Stimulated activated CD4-positive, alpha-beta T cell treated with anti-CD3 and anti-CD28 coated beads, Interleukin-2, amount 100 ng/mL, for 24 hours (primary cell): ENCODE measurements at places on chromosomes 2 and 18.

DNA sequence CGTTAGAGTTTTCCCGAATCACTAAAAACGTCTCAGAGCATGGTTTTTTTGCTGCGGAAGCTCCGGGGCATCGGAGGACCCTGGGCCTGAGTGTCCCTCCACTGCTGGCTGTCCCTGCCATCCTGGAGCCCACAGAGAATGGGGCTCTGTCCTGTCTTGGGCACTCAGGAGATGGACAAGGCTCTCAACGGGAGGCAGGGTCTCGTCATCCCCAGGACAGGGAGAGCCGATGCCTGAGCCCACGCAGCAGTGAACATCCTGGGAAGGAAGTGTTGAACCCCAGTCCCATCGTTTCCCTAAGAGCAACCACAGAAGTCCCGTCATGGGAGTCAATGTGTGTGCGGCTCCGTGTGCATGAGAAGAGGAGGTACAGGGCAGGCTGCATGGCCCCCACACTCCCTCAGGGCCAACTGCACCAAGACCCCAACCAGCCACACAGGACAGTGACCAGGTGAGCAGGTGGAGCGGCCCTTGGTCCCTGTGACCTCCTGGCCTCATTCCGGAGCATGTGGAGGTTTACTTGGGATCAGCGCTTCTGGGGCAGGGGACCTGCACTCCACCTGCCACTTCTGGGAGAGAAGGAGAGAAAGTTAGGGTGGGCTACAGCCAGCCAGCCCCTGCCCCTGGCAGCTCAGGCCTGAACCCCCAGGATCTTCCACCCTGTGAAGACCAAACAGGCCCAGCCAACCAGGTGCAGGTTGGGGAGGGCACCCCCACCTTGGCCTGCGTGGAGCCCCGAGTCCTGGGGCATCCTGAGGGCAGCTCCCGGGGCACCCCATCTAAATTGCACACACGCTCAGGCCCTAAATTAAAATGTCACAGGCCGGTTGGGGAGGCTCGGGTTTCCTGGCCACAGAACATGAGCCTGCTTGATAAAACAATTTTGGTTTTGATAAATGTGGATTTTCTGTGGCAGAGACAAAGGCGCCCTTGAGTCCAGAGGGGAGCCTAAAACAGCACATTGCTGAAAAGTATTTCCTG, 3.1 kb upstream of the SNED1 start:
- no peak for DNase-seq

- DNase-seq: no peak
Measured at GRCh38 chr2:72914206-72914559, 3.1 kb upstream of the EMX1 start.

DNA sequence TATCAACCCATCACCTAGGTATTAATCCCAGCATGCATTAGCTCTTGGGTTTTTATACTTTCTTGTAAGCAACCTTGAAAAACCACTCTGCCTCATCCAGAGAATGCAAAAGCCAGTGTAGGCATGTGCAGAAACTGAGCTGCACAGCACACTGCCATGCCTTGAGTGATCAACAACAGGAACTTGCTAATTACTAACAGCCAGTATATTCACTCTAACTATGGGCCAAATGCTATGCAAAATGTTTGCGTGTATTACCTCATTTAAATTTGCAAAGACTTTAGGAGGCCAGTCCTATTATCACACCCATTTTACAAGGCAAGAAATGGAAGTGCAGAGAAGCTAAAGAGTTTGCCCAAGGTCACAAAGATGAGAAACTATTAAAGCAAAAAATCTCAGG, 169.8 kb downstream of the PID1 start:
- no peak for DNase-seq

DNA sequence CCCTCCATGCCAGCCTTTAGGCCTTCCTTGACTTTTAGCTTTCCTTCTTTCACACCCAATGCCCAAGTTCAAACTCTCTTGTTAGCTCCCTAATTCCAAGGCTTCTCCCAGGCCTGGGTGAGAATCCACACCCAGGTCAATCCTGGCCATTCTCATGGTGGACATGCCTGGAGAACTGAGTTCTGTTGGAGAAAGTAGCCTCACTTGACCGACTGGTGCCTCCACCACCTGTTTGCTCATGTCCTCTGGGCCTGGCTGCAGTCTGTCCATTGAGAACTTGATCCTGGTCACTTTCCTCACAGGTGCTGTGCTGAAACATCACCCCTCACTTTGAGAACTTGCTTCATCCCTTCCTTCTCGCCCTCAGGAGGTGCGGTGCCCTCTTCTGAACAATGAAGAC, 189.1 kb upstream of the TWIST2 start:
- no peak for DNase-seq

- DNase-seq: peak; percentile 51
Measured at GRCh38 chr18:48868468-48869466, 82.0 kb downstream of the SMAD7 start.

DNA sequence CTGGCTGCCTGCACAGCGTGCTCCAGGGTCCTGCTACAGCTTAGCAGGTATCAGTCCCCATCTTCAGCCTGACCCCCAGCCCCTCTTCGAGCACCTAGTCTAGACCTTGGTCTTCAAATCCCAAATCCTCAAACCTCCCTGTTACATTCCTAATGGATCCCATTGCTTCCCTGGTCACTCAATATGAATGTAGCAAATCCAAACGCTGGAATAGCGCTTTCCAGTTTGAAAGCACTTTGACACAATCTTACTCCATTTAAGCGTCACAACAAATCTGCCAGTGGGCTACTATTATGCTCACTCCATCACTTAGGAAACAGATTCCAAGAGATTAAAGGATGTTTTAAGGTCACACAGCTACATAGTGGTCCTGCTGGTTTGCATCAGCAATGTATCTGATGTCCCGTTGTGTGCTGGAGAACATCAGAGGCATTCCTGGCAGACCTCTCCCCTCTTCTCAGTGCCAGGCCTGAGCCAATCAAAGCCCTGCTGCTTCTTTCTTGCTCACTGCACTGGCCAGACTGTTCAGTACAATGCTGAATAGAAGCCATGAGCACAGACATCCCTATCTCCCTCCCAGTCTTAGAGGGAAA, 11.1 kb upstream of the INO80C start:
- no peak for DNase-seq

DNA sequence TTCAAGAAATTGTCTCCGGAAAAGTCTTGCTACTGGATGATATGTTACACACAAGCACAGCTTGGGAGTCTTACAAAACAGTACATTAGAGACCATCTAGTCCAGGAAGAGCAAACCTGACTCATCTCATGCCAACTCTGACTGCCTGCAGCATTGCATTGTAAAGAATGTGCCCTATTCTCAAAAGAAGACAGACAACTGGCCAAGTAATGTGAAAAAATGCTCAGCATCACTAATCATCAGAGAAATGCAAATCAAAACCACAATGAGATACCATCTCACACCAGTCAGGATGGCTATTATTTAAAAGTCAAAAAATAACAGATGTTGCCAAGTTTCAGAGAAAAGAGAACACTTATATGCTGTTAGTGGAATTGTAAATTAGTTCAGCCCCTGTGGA, 42.7 kb upstream of the GORASP2 start:
- DNase-seq: no peak

DNA sequence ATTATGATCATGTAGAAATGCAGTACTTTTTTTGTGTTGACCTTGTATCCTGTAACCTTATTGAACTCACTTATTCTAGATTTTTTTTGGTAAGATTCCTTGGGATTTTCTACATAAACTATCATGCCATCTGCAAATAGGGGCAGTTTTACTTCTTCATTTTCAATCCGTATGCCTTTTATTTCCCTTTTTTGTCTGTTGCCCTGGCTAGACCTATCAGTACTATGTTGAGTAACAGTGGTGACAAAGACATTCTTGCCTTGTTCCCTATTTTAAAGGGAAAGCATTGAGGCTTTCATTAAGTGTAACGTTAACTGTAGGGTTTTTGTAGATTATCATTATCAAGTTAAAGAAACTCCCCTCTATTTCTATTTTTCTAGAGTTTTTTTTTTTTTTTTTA, 92.3 kb downstream of the LYPD1 start:
- no peak for DNase-seq

DNA sequence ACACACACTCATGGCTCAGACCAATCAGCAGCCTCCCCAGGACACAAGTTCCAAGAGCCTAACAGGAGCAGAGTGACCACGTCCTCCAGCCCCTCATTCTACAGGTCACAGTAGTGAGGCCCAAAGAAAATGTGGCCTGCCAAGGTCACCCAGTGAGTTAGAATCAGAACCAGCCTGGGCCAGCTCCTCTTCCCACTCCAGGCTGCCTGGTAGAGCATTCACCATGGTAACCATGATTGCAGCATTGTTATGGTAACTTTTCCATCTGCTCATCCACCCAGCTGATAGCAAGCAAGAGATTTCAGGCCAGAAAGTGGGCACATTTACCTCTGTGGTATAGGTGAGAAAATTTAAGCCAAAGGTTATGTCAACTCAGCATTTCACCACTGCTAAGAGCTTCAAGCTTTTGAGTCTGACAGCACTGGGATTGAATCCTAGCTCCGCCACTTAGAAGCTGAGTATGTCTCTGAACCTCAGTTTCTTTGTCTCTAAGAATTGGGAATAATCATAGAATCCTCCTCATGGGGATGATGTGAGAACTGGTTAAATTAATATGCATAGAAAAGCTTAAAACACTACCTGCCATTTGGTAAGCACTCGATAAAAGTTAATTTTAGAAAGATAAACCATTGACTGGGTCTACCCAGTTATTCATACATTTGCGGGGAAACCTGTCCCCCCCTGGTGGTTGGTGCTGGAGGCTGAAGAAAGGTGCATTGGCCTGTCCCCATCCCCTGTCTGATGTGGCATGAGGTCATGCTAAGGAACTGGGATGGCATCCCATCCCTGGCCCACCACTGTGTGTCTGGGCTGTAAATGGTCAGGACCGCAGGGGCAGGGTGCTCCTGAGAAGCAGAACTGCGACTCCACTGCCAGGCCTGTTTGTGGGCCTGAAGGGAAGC, 181.5 kb downstream of the KLHL29 start:
- peak; percentile 40 for DNase-seq

DNA sequence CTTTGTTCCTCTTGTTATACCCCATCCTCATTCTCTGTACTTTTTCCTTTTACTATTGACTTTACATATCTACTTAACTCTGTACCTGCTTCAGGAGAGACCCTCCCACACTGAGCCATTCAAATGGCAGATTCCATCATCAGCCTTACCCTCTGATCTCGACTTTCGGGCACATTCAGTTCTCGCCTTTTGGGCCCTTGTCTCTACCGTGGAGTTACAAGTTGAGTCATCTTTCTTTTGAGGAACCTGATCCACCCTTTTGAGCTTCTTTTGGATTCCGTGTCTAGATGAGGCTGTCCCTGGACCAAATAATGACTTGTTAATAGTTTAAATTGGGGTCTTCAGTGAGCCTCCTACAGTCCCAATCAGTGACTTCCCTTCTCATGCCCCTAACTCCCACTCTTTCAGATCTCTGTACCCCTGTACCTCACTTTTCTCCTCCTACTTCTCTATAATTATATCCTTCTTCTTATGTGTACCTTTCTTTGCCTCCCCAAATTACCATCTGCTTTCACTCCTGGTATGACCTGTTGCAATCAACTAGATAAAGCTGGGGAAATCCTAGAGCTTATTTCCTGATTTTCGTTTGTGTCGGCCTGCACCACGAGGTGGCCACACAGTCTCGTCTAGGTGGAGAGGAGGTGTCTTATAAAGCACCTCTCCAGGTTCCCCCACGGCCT, 17.2 kb downstream of the SP110 start:
- DNase-seq: peak; percentile 20

DNA sequence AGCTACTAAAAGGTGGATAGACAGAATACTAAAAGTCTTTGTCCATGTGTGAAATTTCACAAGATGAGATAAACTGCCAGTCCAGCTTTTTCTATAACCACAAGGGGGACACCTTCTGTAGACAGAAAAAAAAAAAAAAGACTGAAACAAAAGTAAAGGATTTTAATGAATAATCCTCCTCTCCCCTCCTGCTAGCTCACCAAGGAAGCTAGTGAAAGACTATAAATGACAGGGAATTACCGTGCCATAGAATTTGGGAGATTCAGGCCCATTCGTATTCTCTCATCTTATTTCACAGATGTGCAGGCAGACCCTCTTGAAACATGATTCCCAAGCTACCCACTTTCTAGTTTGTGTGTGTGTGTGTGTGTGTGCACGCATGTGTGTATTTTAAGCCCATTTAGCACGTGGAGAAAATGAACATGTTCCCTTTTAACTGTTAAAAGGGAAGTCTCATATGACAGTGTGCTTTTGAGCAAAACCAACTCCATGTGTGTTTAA, 36.3 kb upstream of the SLC8A1 start:
- no peak for DNase-seq

DNA sequence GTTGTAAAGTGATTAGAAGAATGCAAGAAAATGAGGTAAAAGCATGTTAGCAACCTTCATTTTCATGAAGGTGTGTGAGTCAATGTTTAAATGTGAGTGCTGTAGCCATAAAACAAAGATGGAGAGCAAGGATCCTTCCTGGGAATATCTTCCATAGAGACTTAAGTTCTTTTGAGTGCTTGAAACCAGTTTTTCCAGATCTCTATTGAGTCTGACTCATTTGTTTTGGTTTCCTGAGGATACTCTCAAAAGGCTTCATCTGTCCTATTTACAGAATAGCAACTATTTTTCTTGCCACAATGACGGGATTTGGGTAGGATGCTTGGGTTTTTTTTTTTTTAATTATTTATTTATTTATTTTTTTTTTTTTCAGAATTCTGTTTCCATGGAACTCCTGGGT, 45.9 kb upstream of the ASB1 start:
- DNase-seq: no peak

DNA sequence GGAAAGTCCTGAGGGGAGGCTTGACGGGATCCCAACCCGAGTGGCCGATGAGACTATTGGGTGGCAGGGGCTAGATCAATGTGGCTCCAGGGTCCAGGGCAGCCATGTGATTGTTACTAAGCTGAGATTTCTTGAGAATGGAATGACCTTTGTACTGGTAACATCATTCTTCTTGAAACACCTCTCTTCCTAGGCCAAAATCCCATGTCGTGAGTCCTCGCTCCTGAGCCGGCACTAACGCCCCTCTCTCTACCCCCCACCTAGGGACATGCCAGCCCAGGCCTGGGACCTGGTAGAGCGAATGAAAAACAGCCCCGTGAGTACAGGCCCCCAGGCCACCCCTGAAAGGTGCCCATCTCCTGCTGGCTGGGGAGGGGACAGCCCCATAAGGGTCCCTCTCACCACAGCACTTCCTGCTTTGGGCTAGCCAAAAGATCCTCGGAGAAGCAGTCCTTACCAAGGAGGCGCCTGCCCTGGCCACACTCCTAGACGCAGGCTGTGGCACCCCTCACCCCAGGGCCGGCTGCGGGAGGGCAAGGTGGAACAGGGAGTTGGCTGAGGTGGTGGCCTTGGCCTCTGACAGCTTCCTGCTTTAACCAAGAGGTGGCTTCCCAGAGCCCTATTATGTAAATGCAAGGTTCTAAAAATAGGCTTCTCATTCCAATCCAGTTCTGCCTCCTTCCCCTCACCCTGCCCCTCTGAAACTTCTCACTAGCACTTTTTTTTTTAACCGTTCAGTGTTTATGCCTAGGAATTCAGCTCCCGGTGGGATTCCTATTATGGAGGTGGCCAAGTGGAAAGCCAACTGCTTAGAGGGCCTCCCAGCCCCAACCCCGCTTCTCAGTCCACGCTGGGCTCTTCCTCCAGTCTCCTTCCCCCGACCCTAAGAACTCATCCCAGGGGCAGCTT, 126.6 kb upstream of the PPP1CB start:
- DNase-seq: peak; percentile 75
